ENCODE measurements at places on chromosomes 6 and 20. TPM values are rescaled to one million over a fixed set of nuclear protein-coding genes. Genes with fewer than 3 reads are reported as not detected.
A peak's percentile ranks its signal among the peaks of the same experiment; 100 is the strongest.

DNA sequence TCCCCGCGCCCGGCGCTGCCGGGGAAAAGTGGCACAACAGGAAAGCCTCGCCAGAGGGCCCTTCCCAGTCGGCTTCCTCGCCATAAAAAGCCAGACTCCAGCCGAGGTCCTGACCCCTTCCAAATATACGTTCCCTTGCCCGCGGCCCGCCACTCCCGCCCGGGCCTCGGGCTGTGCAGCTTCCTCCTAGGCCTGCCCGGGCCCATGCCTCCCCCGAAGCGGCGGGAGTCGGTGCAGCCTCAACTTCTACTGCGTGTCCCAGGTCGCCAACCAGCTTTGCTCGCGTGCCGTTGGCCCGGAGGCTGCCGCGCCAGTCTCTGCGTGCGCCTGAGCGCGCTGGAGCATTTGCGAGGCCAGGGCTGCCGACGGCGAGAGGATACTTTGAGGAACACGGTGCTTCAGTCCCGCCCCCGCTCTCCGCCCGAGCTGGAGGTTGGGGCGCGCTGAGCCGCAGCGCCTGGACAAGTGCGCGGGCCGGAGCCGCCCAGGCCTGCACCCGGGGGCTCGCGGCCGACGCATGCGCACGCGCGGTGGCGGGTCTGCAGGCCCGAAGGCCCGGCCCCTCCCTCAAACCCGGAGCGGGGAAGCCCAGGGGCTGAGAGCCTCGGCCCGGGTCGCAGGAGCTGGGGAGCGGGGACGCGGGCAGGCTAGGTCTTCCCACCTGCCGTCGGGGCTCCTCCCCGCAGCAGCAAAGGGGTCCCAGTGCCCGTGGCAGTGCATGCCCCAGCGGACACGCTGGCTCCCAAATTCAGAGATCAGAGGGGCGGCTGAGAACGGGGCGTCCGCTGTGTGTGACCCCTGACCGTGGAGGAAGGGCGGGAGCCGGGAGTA is 10.2 kb downstream of the FOXC1 start:
- no peak for DNase-seq

- DNase-seq: no peak
Observed at GRCh38 chr6:4880363-4880762, 104.2 kb downstream of the CDYL start.

Gene CNR1
- total RNA-seq: 0.47 TPM

- no peak for DNase-seq
Observed at GRCh38 chr6:56802584-56802983, 152.3 kb upstream of the BEND6 start.

- DNase-seq: no peak
Observed at GRCh38 chr6:151018046-151018445, 152.5 kb downstream of the MTHFD1L start.

DNA sequence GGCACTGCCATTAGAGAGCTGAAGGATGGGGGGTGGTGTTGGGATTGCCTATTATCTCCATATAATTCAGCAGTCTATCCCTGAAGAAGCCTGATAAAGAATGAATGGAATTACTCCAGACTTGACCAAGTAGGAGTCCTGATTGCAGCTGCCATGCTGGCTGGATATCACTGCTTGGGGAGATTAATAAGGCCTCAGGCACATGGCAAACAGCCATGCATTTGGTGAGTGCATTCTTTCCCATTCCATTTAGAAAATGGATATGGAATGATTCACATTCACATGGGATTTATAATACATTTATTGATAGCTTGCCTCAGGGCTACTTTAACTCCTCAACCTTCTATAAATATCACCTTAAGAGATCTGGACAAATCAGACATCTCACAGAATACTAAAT is 49.6 kb upstream of the HLA-A start:
- no peak for DNase-seq

DNA sequence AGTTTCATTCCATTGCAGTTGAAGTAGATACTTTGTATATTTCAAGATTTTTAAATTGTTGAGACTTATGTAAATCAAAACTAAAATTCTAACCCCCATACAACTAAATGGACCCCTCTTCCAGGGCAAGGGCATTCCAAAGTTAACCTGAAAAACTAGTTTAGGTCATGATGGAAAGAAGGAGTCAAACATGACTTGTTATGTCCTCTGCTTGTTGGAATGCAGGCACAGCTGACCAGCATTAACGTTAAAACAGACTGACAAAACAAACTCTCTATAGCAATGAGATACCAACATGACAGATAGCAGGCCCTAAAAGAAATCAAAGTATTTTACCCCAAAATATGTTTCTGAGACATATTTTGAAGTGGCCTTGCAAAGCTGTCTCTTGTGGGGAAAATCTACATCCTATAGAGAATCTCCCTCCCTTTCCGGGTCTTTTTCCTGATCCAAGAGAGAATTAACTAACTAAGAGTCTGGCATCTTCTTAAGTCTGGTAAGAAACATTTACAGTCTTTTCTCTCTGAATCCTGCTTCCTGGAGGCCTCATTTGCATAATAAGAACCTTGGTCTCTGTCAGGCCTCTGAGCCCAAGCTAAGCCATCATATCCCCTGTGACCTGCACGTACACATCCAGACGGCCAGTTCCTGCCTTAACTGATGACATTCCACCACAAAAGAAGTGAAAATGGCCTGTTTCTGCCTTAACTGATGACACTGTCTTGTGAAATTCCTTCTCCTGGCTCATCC is 124.3 kb upstream of the ATXN1 start:
- no peak for DNase-seq

DNA sequence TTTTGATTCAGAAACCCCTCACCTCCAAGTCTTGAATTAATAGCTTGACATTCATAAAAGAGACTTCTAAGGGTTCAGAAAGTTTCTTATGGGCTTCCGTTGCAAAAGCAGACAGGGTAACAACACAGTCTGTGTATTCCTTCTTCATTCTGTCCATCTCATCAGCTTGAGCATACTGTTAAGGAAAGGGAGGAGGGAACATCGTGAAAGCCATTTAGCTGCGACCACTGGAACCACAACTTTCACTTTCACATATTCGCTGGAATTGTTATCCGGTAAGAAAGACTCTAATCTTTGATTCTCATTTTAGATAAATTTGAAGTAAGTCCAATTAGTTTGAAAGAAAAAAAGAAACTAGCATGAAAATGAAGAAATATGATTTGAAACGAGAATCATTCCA is 174.4 kb downstream of the SYNE1 start:
- DNase-seq: no peak

DNA sequence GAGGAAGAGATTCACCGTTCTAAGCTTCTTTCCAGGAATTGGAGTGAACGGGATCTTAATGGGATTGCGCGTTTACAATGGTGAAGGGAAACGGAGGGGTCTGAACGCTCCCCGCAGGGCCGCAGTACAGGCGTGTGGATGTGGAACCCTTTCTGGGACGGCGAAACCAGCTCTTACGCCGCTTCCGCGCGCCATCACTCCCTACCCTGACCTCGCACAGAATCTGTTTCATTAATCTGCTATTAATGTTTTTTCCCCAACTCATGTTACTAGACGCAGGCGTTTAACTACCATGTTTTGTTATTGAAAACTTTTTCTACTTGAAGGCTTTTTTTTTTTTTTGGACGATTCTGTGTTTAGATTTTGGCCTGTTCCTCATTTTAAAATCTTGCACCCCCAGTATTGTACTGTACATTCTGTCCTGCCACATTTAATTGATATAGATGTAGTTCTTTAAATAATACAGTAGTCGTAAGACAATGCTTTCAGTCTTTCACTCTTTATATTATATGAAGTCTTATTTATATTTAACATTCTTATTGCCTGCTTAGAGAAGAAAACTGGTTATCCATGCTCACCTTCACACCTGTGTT is 696 bp upstream of the SUPT3H start:
- DNase-seq: peak; percentile 55

DNA sequence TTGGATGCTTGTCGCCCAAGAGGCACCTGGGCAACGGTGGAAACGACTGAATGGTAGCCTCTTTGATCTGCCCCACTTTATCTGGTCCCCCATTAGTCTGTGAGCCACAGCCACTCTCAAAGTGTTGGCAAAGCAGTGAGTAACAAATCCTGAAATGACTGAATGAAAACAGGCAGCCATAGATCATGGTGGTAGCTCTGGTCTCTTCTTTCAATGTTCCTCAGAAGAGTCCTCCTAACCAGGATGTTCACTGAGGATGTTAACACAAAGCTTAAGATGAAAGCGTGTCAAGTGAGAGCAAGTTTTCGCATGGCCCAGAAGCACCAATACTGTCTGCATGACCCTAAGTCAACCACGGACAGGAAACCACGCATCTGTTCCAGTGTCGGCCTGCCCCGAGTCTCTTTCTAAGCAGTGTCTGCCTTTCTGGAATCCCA is 107.3 kb downstream of the IRF4 start:
- no peak for DNase-seq

- DNase-seq: no peak
Observed at GRCh38 chr20:23727016-23727415, 23.7 kb downstream of the CST1 start.

GRCh38 chr6:134047124-134047523 is 5.3 kb downstream of the SLC2A12 start:
- DNase-seq: no peak

Gene SLC16A10
- total RNA-seq: 13.0 TPM

Gene MYL9
- total RNA-seq: 1.6 TPM

Gene ZC2HC1B
- total RNA-seq: not detected

Data from T-cell (primary cell).